ENCODE measurements at places on chromosomes 4 and X.
A peak's percentile ranks its signal among the peaks of the same experiment; 100 is the strongest.

GRCh38 chr4:76681996-76682395, 215.9 kb downstream of the SOWAHB start:
- DNase-seq = peak; percentile 46

GRCh38 chr4:71296945-71297344, 41.9 kb upstream of the SLC4A4 start:
- DNase-seq = peak; percentile 7

- peak; percentile 41 for DNase-seq
Measured at GRCh38 chr4:8090312-8090711, 68.3 kb downstream of the ABLIM2 start.

- DNase-seq = no peak
Measured at GRCh38 chrX:1618689-1619088, 3.8 kb downstream of the ASMT start.

- peak; percentile 3 for DNase-seq
Measured at GRCh38 chr4:2132438-2132837, 73.3 kb downstream of the NAT8L start.

DNA sequence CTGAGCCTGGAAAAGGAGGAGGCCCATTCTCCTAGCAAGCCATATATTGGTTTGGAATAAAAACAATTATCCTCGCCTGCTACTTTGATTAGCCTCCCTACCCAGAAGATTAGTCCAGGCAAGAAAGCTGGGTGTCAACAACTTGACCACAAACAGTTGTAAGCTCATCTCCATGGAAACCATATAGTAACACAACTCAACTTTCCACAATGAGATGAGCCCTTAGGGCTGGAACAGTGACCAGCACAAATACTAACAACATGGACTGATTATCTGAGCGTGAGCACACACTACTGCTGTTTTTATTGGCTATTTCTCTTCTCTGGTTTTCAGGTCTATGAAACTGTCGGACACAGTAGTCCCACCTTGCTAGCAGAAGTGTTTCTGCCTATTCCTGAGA, 80.8 kb downstream of the CC2D2A start:
- DNase-seq = no peak

All from EH (cell line).